ENCODE measurements at places on chromosomes 3 and 15.

GRCh38 chr3:157816296-157816695 lies 289.9 kb downstream of the SHOX2 start:
- no peak for DNase-seq

DNA sequence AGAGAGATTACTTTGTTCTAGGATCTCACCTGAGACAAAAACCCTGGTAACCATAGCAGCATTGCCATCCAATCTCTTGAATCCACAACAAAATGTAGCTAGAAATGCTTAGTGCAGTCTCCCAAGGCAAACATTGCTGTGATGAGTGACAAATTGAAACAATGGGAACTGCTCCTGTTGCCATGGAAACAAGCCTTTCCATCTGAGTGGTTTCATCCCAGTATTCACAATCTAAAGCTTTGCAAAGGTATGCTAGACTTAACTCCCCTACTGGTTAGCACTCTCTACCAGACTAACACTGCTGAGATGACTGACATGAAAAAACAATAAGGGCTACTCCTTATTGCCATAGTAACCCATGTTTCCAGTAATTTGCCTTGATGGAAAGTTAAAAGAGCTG lies 172.6 kb upstream of the CNTN3 start:
- DNase-seq, result no peak

DNA sequence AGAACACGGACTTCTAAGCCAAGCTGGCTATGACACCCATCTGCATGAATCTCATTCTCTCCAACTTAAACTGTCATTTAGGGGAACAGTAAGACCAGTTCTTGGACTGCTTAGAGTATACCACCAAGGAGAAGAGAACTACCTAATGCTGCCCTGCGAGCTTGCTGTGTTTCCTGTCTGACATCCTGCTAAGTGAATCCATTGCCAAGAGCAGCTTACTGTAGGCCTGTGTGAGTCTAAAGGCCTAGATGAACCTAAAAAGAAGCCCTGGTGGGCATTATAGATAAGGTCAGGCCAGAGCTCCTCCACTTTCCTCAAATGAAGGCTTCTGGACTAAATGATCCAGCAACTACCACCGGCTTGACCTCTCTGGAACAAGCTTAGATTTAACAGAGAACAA lies 15.0 kb downstream of the LZTFL1 start:
- DNase-seq, result no peak

- DNase-seq, result peak; percentile 90
Observed at GRCh38 chr15:50908209-50909009, at the start of gene AP4E1. Gene AP4E1 (plus strand): TSS chr15:50908683. CDS start chr15:50908779, 96 bp downstream.

DNA sequence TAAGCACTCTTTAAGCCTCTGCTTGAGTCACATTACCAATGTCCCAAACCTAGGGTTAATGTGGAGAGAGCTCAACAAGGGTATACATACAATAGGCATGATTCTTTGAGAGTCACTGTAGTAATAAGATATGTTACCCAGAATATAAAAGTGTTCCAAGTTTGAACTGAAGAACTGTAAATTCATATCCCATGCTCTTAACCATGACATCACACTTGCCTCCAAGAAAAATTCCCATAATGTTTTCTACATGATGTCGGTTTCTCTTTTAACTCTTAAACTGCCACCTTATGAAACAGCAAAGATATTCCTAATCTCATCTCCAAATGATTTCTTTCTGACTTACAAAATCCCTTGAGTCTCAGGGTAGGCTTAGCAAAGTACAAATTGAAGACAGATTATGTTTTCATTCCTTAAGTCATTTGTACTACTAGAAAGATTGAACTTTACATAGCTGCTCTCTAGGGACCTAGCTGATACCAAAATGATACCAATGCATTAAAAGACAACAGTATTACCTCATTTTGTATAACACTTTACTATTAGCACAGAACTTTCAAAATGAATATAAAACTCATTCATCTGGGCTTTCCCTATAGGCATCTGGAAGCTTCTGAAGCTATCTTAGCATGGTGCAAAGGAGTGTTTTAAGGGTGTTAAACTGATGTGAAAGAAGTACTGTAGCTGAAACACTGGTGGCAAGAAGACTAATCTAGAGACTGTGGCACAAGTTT lies 127.1 kb downstream of the KCNMB2 start:
- DNase-seq, result no peak

GRCh38 chr3:125194849-125195601 lies 17.5 kb downstream of the SLC12A8 start:
- DNase-seq, result no peak

DNA sequence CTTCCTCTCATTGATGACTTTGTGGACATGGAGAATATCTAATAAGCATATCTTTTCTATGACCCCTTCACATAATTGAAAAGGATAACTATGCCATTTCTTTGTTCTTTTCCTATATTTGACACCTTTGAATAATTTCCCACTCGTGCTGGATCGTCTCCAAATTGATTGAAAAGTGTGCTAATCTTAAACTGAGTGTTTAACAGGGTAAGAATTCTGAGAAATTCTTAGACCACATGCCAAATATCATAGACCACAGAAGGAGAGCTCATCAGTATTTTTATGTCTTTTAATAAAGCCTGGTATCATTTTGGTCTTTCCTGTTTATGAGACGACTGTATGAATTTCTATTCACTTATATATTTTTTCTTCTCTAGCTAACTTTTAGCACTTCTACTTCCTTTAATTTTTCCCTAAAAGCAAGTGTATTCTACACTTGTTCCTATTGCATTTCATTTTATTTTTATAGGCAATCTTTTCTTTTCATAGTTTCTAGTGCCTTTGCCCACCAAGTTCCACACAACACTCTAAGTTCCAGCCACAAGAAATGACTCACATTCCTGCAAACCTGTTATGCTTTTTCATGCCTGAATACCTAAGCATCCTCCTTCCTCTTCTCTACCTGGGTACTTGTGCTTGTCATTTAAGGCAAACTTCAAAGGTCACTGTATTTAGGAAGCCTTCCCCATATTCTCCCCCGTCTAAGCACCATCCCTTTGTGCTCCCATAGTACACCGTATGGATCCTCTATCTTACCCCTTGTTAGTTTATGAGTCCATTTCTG lies 30.1 kb downstream of the KBTBD8 start:
- DNase-seq, result no peak

DNA sequence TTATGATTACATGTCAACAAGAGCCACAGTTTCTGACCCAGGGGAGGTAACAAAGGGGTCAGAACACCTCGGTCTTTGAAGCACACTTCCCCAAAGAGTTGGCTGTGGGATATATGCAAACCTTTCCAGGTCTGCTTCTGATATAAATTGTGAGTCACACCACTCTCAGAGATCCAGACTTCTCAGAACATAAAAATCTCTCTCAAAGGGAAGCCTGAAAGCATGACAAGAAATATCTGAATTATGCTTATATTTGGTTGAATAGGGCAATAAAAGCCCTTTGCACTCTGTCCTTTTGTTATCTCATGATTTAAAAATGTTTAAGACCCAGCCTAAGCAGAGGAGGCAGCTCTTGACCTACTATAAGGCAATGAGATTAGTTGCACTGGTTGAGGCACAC lies 56.8 kb downstream of the MYH15 start:
- DNase-seq, result no peak

- no peak for DNase-seq
Observed at GRCh38 chr3:147119989-147120388, 286.4 kb downstream of the ZIC4 start.

DNA sequence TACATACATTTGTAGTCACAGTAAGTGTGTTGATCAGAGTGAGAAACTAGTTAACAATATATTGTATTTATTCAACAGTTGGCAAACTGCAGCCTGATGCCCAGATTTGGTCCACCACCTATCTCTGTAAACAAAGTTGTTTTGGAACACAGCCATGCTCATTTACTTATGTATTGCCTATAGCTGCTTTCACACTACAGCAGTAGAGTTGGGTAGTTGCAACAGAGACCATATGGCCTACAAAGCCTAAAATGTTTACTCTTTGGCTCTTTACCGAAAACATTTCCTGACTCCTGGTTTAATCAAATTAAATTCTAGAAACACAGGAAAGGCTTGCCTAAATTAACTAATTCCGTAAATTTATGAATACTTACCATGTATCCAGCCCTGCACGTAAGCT lies 39.4 kb downstream of the CMC1 start:
- DNase-seq, result no peak

GRCh38 chr15:78449220-78449999 lies 11.4 kb downstream of the IREB2 start:
- DNase-seq, result no peak

DNA sequence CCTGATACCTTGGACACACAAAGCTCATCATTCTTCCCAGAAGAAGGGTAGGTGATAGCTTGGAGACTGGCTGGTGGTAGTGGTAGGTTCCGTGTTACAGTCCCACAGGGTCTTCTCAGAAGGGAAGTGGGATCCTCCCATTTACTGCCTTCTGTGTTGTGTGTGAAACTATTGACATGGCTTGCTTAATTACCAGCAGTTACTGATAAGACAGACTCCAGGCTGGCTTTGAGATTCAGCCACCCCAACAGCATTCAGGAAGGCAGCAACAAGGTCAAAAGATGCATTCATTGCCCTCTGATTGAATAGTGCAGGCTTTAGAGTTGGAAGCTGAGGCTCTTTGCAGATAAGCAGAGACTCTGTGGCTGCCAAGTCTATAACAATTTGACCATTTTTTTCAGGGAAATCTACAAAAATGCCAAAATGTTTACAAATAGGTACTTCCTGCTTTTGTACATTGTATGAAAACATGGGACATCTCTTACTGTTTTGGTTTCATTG lies 7.7 kb downstream of the ARNT2 start:
- DNase-seq, result no peak
